Activated T-helper 2 cell treated with anti-CD3 and anti-CD28 coated beads, Interferon-gamma antibody, Interleukin-2, Interleukin-4, amounts not matched to agents 10 μg/mL and 5 μg/mL and 100 μg/mL, durations not matched to agents 14 hours and 24 hours and 36 hours (primary cell): ENCODE measurements at places on chromosomes 7 and 10.

- DNase-seq = no peak
Measured at GRCh38 chr10:83119346-83119745, 1020.0 kb upstream of the GHITM start.

DNA sequence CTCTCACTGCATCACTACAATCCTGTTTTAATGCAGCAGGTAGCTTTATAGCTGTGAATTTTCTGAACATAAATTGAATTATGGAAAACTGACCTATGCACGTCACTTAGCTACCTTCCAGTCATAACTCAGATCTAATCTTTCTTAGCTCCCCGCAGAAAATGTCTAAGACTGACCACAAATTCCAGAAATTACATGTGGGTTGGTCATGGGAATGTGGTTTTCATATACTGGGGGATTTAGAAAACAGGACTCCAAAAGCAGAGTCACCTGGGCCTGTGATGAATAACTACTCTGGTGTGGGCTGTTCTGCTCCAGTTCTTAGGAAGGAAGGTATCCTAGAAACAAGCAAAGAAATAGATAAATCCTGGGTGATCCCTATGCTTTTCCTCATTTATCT lies 178.4 kb upstream of the LRRTM3 start:
- DNase-seq = no peak

- no peak for DNase-seq
Measured at GRCh38 chr7:4828720-4829383, 33.0 kb downstream of the PAPOLB start.

DNA sequence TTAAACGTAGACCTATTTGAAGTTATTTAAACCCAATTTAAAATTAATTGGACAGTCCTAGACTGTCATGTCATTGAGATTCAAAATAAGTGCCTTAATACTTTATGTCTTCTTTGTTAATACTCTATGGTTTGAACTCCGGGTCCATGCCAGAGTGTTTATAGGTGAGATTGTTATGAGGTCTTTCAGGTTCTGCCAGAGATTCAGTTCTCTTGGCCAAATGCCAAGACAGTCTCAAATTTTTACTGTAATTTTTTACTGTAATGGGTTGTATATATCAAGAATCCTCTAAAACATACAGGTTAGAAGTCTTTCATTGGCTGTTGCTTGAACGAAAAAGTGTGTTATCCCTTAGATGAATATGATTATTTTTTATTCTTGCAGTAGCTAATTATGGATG lies 3.9 kb downstream of the ADD3 start:
- DNase-seq = no peak

- DNase-seq = no peak
Measured at GRCh38 chr10:124616040-124616835, 127.9 kb downstream of the FAM53B start.
